ENCODE measurements at places on chromosomes 11 and 22.
A peak's percentile ranks its signal among the peaks of the same experiment; 100 is the strongest.

DNA sequence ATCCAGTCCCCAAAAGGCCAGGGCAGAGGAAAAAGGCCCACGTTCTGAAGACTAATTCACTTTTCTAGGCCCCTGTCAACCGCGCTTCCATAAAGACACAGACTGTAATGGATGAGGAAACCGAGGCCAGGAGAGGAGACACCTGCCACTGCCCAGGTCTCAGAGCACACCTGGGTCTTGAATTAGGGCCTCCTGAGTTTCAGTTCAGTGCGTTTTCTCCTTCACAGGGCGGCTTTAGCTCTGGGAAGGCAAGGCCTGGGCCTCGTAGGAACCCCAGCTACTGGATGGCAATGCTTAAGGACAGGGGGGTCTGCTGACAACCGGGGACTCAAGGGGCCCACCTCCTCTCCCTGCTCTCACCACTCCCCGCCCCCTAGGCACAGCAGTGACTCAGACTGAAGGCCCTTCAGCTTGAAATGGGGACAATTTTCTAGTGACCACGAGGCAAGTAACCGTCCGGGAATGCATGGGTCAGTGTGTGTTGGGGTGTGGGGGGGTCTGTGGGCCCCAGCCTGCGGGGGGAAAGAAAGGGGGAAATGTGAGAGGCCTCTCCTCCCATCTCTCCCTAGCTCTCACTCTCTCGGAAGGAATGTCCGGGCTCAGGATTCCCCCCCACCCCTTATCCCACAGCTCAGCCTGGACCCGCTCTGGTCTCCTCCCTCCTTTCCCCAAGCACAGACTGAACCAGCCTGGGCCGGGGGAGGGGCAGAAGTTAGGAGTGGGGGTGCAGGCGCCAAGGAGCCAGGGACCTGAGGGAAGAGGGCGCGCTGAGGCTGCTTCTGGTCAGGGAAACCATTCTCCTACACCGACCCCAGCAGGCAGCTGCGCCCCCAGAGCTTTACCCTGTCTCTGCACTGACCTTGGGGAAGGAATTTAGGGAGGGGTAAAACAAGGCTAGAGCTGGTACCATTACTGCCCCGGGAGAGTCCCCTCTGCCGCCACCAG, 17.2 kb downstream of the CREB3L1 start:
- H3K27ac ChIP-seq: peak overlapping the region; percentile 94
- peaks cover 64% of the 10 kb centered on the region for H3K4me1 ChIP-seq
- no peaks in the 10 kb centered on the region for H3K36me3 ChIP-seq
- H3K4me3 ChIP-seq: peak overlapping the region; percentile 73
- DNase-seq: peak; percentile 66
- no peaks in the 10 kb centered on the region for H3K27me3 ChIP-seq

- H3K4me3 ChIP-seq: peak overlapping the region; percentile 73
- H3K27me3 ChIP-seq: peaks cover 20% of the 10 kb centered on the region
- peaks cover 42% of the 10 kb centered on the region for H3K4me1 ChIP-seq
- H3K27ac ChIP-seq: peak overlapping the region; percentile 88
- H3K36me3 ChIP-seq: no peaks in the 10 kb centered on the region
Observed at GRCh38 chr11:69637941-69638871, 2.8 kb upstream of the CCND1 start.

GRCh38 chr11:119852741-119853140, 123.7 kb upstream of the NECTIN1 start:
- no peaks in the 10 kb centered on the region for H3K27me3 ChIP-seq
- DNase-seq: no peak
- no peak overlapping the region for H3K4me3 ChIP-seq
- H3K4me1 ChIP-seq: peaks cover 5% of the 10 kb centered on the region
- no peak overlapping the region for H3K27ac ChIP-seq
- H3K36me3 ChIP-seq: no peaks in the 10 kb centered on the region

GRCh38 chr11:68798221-68798813, 43.4 kb downstream of the CPT1A start:
- no peaks in the 10 kb centered on the region for H3K36me3 ChIP-seq
- no peak overlapping the region for H3K4me3 ChIP-seq
- peaks cover 3% of the 10 kb centered on the region for H3K4me1 ChIP-seq
- no peak overlapping the region for H3K27ac ChIP-seq

GRCh38 chr11:33362051-33362910, 105.1 kb downstream of the HIPK3 start:
- peaks cover 23% of the 10 kb centered on the region for H3K27me3 ChIP-seq
- H3K4me3 ChIP-seq: no peak overlapping the region
- no peak overlapping the region for H3K27ac ChIP-seq
- no peaks in the 10 kb centered on the region for H3K4me1 ChIP-seq
- no peak for DNase-seq

GRCh38 chr22:39138357-39138997, 14.0 kb downstream of the CBX7 start:
- DNase-seq: no peak
- H3K4me3 ChIP-seq: no peak overlapping the region
- no peak overlapping the region for H3K27ac ChIP-seq
- H3K27me3 ChIP-seq: no peaks in the 10 kb centered on the region

DNA sequence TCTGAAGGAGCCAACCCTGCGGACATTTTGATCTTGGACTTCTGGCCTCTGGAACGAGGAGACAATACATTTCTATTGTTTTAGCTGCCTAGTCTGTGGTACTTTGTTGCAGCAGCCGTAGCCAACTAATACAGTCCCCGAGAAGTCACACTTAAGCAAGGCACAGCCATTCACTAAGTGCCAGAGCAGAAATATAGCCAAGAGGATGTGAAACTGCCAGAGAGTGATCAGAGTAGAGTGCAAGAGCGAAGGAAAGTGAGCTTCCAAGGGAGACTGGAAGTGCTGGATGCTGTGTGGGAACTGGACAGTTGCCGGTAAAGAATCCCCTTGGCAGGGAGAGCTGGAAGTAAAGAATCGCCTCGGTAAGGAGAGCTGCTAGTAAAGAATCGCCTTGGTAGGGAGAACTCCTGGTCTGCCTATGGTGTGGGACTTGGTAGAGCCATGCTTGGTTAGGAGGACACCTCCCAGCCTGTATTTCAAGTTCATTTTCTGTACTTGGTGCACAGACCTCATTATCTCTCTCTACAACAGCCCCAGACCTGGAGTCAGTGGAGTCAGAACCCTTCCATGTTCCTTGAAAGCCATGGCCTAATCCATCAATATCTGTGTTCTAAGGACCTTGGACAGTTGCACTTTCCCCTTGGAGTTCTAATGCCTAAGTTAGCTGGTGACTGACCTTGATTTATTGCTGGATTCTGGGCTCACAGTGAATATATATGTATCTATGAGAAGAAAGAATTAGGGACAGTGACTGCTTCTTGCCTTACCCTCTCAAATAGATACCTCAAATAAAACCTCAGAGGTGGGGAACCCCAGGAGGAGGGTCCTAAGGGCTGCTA, 162.1 kb downstream of the LDLRAD3 start:
- no peak overlapping the region for H3K4me3 ChIP-seq
- H3K27me3 ChIP-seq: no peaks in the 10 kb centered on the region
- no peak for DNase-seq

- no peak overlapping the region for H3K27ac ChIP-seq
- peaks cover 6% of the 10 kb centered on the region for H3K36me3 ChIP-seq
- peaks cover 26% of the 10 kb centered on the region for H3K27me3 ChIP-seq
- no peak for DNase-seq
- H3K4me1 ChIP-seq: peaks cover 19% of the 10 kb centered on the region
Observed at GRCh38 chr22:18148293-18148965, 1.5 kb upstream of the USP18 start.

DNA sequence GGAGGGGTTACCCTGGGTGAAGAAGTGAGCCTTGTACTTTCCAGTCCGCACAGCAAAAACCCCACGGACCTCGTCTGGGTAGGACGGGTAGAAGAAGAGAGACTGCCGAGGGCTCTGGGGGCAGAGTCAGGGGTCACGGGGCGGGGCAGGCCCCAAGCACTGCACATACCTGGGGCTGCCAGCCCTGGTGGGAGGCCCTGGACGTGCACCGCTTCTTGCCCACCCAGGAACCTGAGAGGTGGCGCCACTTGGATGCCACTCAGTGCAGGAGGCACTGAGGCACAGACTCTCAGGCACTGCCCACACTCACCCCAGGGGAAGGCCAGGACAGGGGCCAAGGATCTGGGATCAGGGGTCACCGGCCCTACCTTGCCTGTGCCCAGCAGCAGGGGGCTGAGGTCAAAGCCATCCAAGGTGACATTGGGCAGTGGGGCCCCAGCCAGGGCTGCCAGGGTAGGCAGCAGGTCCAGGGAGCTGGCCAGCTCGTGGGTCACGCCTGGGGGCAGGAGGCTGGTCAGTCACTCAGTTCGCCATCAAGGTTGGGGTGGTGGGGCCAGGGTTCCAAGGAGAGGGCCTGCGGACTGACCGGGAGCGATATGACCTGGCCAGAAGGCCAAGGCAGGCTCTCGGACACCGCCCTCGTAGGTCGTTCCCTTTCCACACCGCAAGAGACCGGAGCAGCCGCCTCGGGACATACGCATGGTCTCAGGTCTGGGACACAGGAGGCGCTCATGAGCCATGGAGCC, 2.2 kb downstream of the ARSA start:
- no peak overlapping the region for H3K27ac ChIP-seq
- no peak overlapping the region for H3K4me3 ChIP-seq
- no peak for DNase-seq
- H3K4me1 ChIP-seq: peaks cover 36% of the 10 kb centered on the region

DNA sequence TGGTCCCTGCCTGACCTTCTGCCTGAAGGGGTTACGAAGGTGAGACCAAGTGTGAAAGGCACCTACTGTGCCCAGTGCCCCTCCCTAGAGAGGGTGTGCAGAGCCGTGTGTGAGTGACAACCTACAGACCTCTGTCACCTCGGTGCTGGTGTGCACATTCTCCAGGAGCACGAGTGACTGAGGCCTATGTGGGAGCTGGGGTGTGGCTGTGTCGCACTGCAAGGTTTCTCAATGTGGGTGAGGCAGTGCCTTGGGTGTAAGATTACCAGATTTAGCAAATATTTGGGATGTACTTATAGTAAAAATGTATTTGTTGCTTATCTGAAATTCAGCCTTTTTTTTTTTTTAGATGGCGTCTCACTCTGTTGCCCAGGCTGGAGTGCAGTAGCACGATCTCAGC, 5.6 kb downstream of the STARD10 start:
- H3K4me1 ChIP-seq: peaks cover 11% of the 10 kb centered on the region
- H3K4me3 ChIP-seq: no peak overlapping the region
- no peaks in the 10 kb centered on the region for H3K27me3 ChIP-seq
- no peak for DNase-seq
- no peaks in the 10 kb centered on the region for H3K36me3 ChIP-seq
- no peak overlapping the region for H3K27ac ChIP-seq

- no peaks in the 10 kb centered on the region for H3K27me3 ChIP-seq
- peaks cover 3% of the 10 kb centered on the region for H3K36me3 ChIP-seq
- peaks cover 72% of the 10 kb centered on the region for H3K4me1 ChIP-seq
- peak overlapping the region; percentile 94 for H3K27ac ChIP-seq
- no peak overlapping the region for H3K4me3 ChIP-seq
Observed at GRCh38 chr22:36358533-36359469, 29.0 kb downstream of the MYH9 start.

GRCh38 chr22:23281406-23282088, 101.2 kb downstream of the BCR start:
- DNase-seq: peak; percentile 90
- no peak overlapping the region for H3K4me3 ChIP-seq

DNA sequence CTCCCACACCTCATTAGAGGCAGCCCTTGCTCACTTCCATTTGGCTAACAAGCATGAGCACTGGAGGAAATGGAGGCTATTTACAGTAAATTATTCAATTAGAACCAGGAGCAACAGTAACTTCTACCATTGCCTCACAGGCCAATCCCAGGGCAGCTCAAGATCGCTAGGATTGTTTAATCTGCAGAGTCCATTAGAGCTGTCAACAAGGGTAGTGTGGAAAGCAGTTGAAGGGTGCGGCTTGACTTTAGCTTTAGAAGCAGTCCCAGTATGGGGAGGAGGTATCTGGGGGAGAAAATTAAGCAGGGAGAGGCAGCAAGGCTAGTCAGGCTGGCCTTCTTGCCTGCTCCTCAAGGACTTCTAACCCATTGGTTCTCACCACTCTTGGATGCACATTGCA, 38.3 kb upstream of the CYP2R1 start:
- H3K4me3 ChIP-seq: no peak overlapping the region
- no peak for DNase-seq
- H3K36me3 ChIP-seq: no peaks in the 10 kb centered on the region
- no peaks in the 10 kb centered on the region for H3K4me1 ChIP-seq
- H3K27ac ChIP-seq: no peak overlapping the region

DNA sequence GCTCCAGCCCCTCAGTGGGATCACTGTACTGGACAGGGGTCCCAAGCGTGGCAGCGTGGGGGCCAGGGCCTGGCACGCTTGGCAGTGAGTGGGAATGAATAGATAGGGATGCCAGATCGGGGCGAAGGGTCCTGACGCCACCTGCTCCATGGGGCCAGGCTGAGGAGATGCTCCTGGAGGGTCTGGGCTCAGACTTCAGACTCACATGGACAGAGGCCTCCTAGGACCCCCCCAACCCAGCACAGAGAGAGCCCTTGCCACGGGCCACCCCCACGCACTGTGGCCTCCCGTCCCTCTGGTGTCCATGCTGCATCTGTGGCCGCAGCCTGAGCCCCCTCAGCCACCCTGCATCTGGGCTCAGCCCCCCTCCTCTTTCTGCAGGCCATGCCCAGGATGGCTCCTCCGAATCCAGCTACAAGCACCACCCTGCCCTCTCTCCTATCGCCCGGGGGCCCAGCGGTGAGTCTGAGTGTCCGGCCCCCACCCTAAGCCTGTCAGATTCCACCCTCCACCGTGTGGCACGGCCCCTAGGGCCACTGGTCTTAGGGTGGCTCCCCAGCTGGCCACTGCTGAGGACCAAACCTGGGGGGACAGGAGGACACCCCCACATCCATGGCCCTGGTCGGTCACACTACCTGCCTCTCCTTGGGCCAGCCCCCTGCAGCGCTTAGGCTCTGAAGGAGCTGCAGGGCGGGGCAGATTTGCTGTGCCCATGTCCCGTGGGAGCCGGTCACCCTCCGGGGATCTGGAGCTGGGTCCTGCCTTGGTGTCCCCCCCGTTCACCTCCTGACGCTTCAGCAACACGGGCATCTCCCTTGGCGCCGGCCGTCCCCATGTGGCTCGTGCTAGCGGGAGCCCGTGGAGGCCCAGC, 2.7 kb downstream of the MUC5AC start:
- no peaks in the 10 kb centered on the region for H3K4me1 ChIP-seq
- H3K27ac ChIP-seq: no peak overlapping the region
- no peaks in the 10 kb centered on the region for H3K27me3 ChIP-seq
- H3K36me3 ChIP-seq: no peaks in the 10 kb centered on the region
- DNase-seq: no peak
- no peak overlapping the region for H3K4me3 ChIP-seq

DNA sequence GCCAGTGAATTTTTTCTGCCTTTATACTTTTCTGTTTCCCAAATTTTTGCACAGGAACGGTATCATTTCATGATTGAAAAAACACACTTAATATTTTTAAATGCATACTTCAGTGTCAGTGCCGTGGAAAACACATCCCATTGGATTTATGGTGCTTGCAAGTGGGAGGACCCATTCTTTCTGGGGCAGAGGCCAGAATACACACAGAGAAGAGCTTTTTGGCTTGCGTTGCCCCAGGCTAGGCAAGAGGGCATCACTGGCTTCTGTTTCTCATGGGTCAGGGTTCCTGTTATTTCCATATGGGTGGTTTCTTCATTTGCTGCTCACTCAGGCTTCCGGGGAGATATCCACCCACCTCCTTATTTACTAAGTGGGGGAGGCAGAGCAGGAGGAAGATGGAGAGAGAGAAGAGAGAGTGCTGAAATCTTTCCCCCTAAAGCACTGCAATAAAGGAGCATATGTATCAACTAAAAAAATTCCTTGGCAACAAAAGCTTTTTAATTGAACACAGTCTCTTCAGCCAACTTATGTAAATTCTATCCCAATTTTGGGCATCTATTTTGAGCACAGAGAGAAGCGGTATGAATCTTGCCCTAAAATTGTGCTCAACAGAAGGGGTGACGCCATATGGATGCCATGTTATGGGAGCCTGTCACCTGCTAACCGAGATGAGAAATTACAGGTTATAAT, 66.0 kb upstream of the KIRREL3 start:
- no peaks in the 10 kb centered on the region for H3K36me3 ChIP-seq
- H3K4me1 ChIP-seq: peaks cover 12% of the 10 kb centered on the region
- DNase-seq: no peak
- H3K27ac ChIP-seq: peak overlapping the region; percentile 81
- H3K27me3 ChIP-seq: peaks cover 55% of the 10 kb centered on the region

Measured in mesothelial cell of epicardium (in vitro differentiated cells).